AG08396 (cell line): ENCODE measurements at places on chromosomes 13 and 19.
A peak's percentile ranks its signal among the peaks of the same experiment; 100 is the strongest.

- DNase-seq = peak; percentile 45
Measured at GRCh38 chr13:34462843-34463242, 479.2 kb upstream of the NBEA start.

DNA sequence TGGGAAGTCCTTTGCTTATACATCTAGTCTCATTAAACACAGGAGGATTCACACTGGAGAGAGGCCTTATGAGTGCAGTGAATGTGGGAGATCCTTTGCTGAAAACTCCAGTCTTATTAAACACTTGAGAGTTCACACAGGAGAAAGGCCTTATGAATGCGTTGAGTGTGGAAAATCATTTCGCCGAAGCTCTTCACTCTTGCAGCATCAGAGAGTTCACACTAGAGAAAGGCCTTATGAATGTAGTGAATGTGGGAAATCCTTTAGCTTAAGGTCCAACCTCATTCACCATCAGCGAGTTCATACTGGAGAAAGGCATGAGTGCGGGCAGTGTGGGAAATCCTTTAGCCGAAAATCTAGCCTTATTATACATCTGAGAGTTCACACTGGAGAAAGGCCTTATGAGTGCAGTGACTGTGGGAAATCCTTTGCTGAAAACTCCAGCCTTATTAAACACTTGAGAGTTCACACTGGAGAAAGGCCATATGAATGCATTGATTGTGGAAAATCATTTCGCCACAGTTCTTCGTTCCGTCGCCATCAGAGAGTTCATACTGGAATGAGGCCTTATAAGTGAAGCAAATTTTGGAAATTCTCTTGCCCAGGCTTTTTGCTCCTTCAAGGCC is 9.9 kb downstream of the ZNF586 start:
- no peak for DNase-seq

DNA sequence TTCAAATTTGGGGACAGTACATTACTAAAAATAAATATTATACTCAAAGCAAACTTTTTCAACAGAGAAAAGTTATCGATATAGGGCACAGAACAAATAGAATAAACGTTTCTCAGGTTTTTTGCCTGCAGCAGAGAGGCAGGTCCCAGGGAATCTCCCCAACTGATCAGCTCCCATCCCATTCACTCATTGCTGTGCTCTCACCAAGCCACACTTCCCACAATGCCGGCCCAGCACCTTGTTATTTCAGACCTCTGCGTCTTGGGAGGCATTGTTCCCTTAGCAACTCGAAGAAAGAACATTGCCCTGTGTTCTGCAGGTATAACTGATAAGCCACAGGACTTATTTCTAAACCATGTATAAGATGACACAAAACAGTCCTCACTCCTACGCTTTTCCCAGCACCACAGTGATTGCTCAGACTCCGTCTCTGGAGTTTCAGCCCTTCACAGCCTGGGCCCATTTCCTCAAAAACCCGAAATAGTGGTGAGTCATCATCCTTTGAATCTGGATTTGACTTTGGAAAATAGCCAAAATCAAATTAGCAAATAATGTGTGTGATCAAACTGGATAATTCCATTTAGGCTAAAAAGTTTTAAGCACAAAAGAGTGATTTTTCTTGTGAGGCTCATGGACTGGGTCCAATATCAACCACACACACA is 100.4 kb downstream of the DCLK1 start:
- DNase-seq = no peak

DNA sequence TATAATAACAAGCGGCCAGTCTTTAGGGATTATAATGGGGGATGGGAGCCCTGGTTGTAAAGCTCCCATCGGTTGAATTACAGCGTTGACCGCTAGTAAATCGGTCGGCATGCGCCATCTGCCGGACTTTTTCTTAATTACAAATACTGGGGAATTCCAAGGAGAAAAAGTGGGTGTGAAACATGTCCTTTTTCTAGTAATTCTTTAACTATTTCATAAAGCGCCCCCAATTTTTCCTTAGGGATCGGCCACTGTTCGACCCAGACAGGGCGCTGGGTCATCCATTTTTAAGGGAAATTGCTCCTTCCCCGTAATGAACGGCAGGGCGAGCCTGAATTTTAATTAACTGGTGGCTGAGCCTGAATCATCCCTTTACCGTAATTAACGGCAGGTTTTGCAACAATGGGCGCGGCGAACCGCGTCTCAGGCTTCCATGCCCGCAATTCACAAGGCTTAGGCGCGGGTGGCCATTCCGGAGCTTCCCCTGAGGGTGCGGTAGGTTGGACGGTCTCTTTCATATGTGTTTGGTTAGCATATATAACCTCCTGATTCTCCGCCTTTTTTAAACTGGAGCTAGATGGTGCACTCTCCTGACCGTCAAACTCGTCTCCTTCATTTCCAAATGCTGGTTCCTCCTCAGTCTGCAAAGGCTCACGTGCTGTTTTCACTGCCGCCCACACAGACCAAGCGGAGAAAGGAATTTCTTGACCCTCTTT is 30.2 kb upstream of the EVI5L start:
- DNase-seq = peak; percentile 61

DNA sequence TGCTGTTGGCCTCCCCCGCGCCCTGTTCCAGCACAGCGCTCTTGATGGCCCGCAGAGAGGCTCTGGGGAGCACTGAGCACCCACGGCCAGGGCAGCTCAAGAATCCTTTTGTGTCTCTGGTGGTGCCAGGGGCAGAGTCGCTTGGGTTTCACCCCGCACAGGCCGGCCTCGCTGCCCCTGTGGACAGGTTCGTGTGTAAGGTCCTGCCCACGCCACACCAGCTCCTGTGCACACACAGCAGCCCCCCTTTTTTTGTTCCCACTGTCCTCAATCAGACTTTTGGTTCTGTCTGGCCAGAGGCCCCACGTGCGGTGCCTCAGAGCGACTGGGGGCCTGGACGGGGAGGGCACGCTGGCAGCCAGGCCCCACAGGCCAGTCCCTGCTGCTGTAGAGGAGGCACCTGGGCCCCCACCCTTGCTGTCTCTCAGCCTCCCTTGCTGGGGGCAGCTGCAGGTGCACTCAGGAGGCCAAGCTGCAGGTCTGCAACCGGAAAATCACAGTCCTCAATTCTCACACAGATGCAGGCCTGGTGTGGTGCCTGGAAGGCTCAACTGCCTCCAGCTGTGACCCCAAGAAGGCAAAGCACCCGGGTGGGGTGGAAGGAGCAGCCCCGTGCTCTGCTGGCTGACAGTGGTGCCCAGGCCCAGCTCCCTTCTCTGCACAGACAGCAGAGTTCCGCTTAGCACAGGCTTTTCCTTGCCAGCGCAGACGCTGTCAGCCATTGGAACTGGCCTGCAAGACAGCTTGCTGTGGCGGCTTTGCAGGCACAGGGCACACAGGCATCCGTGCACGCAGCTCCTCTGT is 12.6 kb upstream of the F7 start:
- no peak for DNase-seq

- no peak for DNase-seq
Measured at GRCh38 chr13:46712524-46712923, 84.4 kb downstream of the ESD start.

DNA sequence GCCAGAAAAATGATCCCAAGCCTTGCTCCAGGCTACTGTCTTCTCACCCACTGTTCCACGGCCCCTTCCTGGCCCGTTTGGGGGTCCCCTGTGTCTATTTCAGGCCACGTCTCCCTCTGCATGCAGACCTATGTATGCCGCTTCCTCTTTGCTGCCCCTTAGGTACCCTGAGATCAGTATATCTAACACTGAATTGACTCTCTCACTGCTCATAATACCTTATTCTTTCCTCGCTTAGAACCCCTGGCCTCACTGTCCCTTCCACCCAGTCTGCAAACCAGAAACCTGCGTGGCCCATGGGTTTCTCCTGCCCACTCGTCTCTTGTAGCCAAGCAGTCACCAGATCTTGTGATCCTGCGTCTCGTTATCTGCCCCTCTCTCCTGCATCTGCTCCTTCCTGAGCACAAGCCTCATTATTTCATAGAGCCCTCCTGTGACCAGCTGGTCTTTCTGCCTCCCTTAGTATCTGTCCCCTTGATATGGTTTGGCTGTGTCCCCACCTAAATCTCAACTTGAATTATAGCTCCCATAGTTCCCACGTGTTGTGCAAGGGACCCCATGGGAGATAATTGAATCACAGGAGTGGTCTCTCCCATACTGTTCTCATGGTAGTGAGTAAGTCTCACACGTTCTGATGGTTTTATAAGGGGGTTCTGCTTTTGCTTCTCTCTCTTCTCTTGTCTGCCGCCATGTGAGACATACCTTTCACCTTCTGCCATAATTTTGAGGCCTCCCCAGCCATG is 109.0 kb upstream of the RNF113B start:
- DNase-seq = no peak

GRCh38 chr19:45502111-45502510 is 3.9 kb downstream of the PPM1N start:
- DNase-seq = no peak

DNA sequence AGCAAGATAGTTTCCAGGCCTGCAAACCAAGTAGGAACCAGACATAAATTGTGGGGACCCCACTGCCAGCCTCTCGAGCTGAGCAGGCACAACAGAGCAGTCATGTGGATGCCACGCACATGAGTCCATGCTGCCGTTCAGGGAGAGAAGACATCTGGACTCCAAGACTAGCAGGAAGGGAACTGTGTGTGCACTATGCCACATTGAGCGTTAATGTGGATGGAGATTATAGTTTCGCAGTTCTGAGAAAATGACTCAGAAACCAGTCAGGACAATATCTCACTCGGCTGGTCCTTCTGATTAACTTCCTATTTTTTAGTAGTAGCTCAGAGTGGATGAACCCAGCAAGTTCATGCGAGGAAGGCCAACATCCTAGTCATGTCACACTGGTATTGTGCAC is 124.9 kb downstream of the CRYL1 start:
- no peak for DNase-seq

- no peak for DNase-seq
Measured at GRCh38 chr13:31000889-31001288, 68.4 kb downstream of the TEX26 start.

GRCh38 chr19:45151821-45152503 is 8.8 kb downstream of the NKPD1 start:
- DNase-seq = peak; percentile 15

DNA sequence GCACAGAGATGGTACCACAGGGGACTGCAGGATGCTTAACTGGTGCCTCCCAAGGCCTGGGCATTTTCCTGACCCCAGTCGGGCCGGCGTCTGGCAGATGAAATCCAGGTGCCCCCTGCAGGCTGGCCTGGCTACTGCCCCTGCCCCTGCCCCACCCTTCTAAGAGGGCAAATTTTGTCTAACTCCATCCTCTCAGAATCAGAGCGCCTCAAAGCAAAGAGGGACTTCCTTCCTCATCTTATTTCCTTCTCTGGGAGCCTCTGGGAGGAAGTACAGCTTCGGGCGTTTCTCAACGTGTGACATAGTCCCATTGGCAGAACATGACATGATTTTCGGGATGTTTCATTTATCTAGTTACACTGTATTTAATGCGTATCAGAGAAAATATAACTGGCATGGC is 2.7 kb downstream of the PRKACA start:
- peak; percentile 41 for DNase-seq

- no peak for DNase-seq
Measured at GRCh38 chr19:10111405-10111811, at the start of gene P2RY11. Gene P2RY11 (plus strand): TSS chr19:10111693. CDS start chr19:10111722, 29 bp downstream.

DNA sequence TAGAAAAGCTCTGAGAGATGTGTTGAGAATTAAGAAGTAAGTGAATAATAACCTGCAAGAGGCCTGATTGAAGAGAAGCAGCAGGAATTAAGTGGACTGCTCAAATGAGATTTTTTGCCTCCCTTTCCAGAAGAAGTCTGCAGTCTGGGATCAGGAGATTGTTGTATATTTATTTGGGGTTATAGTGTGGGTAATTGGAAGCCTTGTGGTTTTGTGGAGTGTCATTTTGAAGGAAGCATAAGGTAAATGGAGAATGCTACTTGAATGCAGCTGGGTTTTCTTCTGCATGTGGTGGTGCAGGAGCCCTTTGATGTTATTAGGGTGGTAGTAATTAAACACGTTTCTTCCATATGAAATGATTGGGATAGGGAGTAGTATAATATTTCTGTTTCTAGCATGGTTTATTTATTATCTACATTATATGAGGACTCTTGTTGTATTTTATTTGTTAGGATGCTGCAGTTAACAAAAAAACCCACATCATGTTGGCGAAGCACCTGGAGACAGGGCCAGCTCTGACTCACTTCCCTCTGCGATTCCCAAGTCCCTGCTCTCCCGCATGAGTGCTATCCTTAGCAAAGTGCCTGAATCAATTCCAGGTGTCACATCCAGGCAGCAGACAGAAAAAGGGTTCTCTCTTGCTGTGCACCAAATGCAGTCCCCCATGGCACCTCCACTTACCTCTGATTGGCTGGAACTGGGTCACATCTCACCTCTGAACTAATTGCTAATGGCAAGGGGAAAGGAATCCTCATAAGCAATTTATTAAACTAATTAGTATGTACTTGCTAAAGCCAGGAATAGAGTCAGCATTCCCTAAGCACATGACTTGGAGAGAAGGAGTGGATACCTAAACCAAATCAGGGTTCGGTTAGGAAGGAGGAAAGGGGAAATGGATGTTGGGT is 54.8 kb downstream of the DGKH start:
- DNase-seq = no peak

DNA sequence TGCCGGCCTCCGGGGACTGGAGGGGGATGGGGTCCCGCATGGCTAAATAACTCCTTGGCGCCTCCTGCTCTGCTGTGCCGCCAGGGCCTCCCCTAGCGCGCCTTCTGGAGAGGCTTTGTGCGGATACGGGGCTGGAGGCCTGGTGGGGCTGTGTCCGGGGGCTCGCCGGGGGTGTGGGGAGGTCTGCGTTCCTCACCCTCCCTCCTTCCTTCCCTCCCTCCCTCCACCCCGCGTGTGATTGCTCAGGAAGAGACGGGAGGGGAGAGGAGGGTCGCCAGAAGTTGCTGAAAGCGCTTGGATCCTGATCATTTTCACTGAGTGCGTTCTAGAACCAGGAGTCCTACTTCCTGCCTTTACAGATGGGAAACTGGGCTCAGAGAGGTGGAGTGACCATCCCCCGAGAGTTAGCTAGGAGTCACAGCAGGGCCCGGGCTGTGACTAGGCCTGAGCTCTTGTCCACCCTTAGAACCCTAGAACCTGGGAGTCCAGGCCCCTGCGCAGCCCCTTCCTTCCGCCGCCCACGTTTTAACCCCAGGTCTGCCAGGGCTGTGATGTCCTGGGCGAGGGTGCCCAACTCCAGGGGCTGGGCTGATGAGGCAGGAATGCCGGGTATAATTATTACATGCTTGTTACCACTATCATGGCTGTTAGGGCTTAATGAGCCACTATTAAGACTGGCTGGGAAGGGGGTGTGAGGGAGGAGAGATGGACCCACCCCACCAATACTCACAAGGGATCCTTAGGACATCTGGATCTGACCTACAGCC is 782 bp upstream of the JUND start:
- DNase-seq = peak; percentile 56

DNA sequence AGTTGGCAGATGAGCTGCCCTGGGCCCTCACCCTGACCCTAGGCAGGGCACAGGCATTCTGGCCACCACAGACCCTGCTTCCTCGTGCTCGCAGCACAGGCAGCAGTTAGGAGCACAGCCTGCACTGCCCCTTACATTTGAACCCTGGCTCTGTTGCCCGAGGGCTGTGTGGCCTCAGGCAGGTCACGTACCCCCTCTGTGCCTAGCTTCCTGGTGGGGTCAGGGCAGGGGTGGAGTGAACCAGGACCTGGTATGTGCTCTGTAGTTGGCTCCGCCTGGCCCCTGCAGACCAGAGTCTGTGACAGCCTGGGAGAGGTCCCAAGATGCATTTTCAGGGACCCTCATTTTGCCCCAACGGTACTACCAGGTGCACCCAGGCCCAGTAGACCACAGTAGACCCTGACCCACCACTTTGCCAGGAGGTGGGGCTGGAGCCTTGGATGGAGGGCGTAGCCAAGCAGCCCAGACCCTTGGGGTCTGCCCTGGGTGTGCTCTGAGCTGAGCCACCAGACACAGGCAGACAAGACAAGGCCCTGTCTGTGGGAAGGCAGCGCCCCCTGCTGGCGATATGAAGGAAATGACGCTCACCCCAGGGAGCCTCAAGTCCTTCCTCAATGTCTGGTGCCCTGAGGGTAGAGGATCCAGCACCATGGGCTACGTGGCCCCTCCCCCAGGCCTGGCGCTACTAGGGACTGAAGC is 9.1 kb downstream of the LYL1 start:
- DNase-seq = peak; percentile 95
